ENCODE measurements at places on chromosomes 12 and 14.

GRCh38 chr14:62670526-62670925 lies 374.7 kb downstream of the KCNH5 start:
- no peak for DNase-seq

DNA sequence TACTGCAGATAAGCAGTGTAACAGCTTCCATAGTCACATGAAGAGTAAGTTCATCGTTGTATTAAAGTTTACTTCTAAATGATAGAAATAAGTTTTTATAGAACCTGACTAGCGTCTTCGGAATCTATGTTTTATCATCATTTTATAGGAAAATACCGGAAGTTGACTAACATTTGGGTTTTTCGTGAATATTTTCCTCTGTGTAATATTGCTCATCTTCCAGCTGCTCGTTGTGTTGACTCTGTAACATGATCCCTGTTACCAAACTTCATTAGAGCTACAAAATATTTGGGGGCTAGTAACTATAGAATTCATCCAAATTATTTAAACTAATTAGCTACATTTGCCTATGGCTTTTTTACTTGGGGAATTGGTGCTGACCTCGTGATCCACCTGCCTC lies 37.2 kb downstream of the DDX51 start:
- peak; percentile 27 for DNase-seq

- no peak for DNase-seq
Observed at GRCh38 chr14:103023881-103024473, 33.4 kb downstream of the CDC42BPB start.

DNA sequence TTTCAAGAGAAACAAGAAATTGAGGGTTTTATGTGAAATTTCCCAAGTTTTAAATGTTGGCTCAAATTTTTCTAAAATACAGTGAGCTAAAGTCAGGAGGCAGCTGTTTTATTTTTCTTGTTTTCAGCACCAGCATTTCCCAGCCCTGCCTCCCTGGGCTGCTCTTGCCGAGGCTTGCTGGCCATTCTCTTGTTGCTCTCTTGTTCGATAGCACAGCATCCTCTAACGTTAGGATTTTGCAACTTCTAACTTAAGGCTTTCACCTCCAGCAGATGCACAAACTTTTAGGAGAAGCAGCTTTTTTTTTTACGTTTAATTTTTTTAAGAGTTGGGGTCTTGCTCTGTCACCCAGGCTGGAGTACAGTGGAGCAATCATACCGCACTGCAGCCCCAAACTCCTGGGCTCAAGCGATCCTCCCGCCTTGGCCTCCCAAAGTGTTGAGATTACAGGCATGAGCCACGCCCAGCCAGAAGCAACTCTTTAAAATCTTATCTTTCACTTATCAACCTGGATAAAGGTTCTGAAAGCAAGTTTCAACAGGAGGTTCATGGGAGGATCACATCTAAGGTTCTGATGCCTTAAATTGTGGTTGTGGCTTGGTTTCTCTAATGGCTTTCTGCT lies 40.2 kb downstream of the B4GALNT3 start:
- DNase-seq: no peak

GRCh38 chr12:40583743-40584142 lies 108.5 kb upstream of the CNTN1 start:
- no peak for DNase-seq

DNA sequence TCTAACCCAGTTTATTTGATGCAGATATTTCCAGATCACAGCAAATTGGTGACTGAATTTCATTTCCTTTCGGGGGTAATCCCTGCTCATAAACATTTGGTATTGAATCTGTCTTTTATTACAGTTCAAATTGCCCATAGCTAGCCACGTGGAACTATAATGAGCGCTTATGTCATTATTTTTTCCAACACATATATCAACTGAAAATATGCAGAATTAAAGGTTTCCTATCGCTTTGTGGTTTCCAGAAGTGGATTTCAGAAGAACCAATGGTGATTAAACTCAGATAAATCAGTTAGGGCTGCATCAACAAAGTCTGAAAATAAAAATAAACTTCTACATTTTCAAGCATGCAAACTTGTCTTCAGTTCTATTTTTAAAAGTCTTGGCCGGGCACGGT lies 111.9 kb downstream of the PIK3C2G start:
- DNase-seq: no peak

All from RWPE1 (cell line).